ENCODE measurements at places on chromosomes 2 and 18. TPM values are rescaled to one million over a fixed set of nuclear protein-coding genes. Genes with fewer than 3 reads are reported as not detected.

DNA sequence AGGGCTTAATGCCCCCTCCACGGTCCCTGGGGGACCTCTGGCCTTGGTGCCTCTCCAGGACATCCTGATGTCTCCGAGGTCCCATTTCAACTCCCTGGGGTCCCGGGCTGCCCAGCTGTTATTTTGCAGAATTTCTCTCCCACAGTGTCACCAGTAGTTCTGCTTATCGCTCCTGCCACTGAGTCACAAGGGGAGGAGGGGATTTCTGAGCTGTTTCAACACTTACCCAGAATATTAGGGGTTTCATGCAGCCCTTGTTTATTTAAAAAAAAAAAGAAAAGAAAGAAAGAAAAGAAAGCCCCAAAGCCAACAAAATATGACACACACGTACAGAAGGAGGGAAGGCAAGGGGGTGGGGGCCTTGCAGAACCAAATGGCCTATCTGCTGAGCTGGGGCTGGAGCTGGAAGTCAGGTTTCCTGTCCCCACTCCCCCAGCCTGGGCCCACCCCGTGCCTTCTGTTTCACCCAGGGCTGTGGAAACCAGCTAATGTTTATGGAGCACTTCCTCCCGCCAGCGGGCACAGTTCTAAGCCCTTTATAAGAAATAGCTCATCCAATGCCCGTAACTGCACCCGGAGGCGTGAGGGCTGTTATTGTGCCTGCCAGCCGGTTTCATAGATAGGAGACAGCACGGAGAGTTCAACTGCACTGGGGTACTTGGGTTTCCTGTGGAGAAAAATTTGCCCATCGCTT is 8.4 kb upstream of the ARID5A start:
- no peak for DNase-seq

GRCh38 chr18:28161608-28162599 is 15.0 kb downstream of the CDH2 start:
- DNase-seq: no peak

GRCh38 chr2:215755641-215756345 is 257.6 kb downstream of the MREG start:
- no peak for DNase-seq

DNA sequence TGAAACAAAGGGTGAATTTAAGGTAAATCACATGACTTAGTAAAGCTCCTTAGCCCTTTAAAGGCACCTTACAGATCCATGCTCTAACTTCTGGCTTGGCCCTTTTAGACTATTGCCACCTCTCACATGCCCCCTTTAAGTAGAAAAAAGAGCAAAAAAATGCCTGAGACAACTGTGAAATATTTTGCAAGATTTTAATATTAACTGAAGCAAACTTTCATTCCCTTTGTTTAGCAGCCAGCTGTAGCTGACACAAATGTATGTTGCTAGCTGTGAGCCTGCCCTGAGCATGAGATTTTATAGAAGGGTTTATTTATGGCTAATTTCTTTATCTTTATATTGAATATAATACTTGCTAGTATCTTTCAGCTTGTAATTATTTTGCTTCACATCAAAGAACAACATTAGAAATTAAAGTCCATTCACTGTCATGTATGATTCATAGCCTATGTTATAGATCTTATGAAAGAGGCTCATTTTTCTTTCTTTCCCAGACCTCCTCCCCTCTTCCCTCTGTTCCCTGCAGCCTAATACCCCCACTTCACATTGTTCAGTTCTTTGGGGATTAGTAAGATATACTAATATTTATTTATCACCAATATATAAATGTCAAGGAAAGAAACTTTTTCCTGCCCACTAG is 637.2 kb upstream of the ZEB2 start:
- DNase-seq: no peak

DNA sequence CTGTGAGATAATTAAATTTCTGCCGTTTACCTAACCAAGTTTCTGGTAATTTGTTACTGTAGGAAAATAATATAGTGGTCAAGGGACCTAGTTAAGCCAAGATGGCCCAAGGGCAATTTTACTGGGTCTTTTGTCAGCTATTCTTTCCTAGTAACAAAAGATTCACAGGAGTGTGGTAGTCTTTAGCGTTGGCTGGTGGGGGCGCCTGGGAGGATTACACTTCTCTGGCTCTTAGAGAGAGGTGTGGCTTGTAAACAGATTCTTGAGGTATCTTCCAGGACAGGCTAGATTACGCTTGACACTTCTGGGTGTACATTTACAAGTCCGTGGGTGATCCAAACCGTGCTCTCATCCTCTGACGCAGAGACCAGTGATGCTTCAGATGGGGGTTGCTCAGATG is 3.3 kb upstream of the ACOXL start:
- DNase-seq: no peak

DNA sequence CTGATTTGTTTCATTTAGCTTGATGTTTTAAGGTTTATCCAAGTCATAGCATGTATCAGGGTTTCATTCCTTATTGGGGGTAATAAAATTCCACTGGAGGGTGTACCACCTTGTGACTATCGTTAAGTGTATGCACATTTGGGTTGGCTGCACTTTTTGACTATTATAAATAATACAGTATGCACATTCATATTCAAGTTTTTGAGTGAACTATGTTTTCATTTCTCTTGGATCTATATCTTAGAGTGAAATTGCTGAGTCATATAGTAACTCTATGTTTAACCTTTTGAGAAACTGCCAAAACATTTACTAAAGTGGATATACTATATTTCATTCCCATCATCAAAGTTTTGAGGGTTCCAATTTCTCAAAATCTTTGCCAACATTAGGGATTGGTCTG is 952.7 kb downstream of the TDRD15 start:
- DNase-seq: no peak

- no peak for DNase-seq
Measured at GRCh38 chr18:28134774-28135173, 42.2 kb downstream of the CDH2 start.

DNA sequence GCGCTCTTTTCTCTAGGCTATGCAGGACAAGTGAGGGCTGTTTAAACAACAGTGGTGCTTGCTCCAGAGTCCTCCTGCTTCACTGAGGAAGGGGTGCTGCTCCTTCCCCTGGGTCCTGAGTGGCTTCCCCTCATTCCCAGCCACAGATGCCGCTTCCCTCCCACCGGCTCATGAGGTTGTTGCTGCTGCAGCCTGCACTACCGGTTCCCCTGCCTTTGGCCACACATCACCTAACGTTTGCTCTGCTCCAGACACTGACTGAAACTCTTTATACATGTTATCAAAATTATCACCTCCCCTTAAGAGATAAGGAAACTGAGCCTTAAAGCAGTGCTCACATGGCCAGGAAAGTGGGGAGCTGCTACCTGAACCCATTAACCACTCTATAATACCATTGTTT is 130.8 kb upstream of the LGALSL start:
- DNase-seq: no peak

DNA sequence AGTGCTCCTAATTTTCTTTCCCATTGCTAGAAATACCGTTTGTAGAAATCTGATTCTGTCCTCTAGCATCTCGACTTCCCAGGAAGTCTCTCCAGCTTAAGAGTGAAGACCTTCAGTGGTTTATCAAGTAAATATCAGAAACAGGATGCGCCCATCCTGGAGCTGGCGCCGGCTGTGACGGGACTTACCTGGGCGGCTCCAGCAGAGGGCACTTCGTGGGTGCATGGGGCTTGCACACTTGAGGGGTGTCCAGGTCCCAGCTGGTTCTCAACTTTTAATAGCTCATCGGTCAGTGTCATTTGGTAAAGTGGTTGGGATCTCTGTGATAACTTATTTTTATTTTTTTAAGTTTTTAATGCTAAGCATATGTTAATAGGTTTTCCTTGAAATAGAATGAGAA is 167.0 kb upstream of the TPO start:
- DNase-seq: no peak

GRCh38 chr2:178397002-178397605 is 53.9 kb downstream of the PRKRA start:
- DNase-seq: no peak

DNA sequence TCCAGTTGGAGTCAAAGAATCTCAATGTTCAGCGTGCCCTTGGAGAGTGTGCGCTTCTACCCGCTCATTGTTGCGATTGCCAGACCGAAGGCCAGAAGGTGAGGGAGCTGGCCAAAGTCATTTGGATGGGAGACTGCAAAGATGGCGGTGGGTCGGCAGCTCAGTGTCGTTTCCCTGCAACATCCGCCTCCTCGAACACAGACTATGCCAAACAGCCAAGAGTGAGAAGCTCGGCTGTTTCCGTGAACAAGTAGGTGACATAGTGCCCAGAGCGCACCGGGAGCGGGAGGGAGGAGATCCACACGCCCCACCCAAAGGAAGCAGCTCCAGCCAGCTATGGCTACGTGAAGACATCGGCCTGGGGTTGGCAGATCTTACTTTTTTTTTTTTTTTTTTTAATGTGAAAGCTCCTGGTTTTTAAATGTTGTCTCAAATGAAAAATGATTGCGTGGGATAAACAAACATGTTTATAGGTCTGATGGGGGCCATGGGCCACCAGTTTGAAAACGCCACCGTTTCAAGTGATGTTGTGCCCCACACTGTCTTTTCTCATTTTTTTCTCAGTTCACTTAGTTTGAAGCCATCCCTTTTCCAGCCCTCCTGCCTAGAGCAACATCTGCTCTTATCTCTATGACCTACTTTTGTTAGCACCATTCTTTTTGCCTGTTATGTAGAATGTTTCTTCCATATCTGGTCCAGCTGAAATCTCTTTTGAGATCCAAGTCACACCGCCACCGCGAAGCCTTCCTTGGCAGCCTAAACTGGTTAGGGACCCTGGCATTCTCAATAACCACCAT is 682.4 kb downstream of the RNF144A start:
- no peak for DNase-seq

DNA sequence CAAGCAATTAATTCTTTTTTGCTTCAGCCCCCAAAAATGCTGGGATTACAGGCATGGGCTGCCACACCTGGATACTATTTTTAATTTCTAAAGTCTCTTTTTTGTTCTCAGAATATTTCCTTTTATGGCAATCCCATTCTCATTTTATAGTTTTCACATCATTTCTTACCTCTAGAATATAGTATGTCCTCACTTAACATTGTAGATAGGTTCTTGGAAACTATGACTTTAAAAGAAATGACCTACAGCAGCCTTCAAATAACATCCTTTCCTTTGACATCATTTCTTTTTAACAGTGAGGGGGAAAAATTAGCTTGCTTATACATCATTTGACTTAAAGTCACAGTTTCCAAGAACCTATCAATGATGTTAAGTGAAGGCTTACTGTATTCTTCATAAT is 31.6 kb downstream of the RBBP8 start:
- DNase-seq: no peak

DNA sequence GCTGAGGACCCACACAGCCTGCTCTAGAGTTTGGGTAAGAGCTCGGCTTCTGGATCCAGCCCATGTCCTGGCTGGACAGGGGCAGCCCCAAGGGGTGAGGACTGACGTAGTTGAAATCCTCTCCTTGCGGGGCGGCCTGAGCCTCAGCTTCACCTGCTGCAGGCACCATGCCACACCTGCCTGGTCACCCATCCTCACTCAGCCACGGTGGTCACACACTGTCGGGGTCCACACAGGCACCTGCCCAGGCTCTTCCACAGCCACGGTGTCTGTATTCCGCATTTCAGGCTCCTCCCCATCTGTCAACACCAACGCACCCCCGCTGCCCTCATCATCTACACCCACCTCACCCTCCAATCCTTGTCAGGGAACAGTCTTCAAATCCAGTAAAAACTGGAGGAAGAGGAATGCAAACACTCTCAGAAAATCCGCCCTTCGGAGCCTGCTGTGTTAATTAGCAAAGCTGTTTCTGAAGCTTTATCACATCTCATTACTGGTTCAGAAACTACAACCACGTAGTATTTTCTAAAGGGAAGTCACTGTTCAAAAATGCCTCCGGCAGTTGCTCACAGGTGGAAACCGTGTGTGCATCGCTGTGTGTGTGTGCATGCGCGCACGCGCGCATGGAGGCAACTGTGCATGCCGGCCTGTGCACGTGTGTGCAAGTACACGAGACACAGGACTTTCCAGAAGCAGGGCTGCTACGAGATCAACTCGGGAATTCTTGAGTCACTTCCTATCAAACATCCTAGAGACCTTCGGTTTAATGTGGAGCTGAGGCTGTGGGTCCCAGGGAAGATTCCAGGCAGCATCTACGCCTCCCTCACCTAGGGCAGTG is 38.2 kb downstream of the SLC66A2 start:
- no peak for DNase-seq

GRCh38 chr18:45386041-45386655 is 229.1 kb upstream of the SLC14A2 start:
- DNase-seq: no peak

- DNase-seq: no peak
Measured at GRCh38 chr2:10132596-10132995, 10.1 kb downstream of the RRM2 start.

GRCh38 chr18:80172056-80172455 is 63.0 kb downstream of the ADNP2 start:
- no peak for DNase-seq

- DNase-seq: no peak
Measured at GRCh38 chr18:53950545-53950944, 273.9 kb downstream of the MBD2 start.

DNA sequence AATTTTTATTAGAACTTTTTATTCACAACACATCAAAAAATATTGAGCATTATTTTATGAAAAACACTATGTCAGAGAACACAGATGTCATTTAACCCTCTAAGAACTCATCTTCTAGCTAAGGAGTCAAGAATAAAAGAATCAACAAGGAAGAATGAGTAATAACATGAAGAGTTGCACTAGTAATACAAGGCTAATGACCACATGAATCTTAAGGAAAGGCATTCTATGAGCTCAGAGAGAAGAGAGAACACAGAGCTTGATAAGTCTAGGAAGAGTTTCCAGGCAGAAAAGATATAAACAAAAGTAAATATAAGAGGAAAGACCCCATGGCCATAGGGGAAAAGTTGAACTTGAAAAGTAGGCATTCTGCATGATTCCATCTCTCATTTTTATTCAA is 166.5 kb downstream of the MAIP1 start:
- DNase-seq: no peak

GRCh38 chr2:12910431-12910830 is 193.7 kb downstream of the TRIB2 start:
- DNase-seq: no peak

Gene LINC00305
- not detected for total RNA-seq

Gene TMEFF2
- 37.5 TPM for total RNA-seq

Gene CNRIP1
- total RNA-seq: 73.8 TPM

Gene DNAJC10
- 44.0 TPM for total RNA-seq

Gene GALNT3
- 3.7 TPM for total RNA-seq

Gene MEMO1
- 77.9 TPM for total RNA-seq

Gene PTPRN
- total RNA-seq: 24.5 TPM

Gene SERPINB4
- total RNA-seq: not detected

Gene KLHL14
- total RNA-seq: 53.0 TPM
